Activated naive CD4-positive, alpha-beta T cell treated with anti-CD3 and anti-CD28 coated beads, Interleukin-2, amount 10 ng/mL, durations not matched to agents 7 days and 5 days (primary cell): ENCODE measurements at places on chromosomes 16 and 17.
A peak's percentile ranks its signal among the peaks of the same experiment; 100 is the strongest.

DNA sequence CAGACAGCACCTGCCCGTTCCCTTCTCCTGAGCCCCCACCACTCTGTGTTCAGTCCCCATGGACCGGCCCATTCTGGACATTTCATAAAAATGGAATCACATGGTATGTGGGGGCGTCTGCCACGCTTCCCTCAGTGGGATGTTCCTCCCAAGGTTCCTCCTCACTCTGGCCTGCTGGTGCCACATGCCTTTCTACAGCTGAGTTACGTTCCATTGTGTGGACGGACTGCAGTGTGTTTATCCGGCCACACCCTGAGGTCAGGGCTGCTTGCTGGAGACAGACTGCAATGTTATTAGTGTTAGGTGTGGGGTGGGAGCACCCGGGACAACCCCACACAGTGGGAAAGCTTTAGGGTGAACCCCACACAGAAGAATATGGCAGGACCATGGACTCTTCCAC lies 5.9 kb upstream of the AATK start:
- DNase-seq: no peak

DNA sequence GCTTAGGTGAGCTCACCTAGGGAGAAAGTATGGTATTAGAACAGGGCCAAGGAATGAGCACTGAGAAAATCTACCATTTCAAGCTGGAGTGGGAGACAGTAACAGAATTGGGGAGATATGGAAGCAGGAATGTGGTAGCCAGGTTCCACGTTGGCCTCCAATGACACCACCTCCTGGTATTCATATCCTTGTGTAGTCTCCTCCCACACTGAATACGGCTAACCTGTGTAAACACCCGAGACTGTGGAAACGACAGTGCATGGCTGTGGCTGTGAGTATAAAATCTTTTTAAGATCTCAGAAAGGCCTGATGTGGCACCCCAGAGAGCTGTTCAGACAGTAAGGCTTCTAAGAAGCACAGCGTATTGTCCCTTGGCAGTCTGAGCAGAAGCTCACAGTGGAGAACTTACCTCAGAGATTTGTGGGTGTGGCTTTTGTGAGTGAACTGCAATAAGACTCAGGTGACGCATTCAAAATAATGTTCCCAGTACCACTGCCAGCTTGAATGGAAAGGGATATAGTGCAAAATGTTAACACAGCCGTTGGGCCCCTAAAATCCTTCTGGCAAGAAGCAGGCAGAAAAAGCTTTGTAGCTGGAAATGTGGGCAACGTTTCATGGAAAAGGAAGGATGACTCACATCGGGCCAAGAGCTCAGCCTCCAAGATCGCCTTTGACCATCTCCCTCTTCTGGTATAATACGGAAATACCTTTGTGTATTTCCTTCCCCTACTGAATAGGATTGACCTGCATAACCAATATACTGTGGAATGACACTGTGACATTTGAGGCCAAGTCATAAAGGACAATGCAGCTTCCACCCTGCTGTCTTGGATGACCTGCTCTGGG lies 14.4 kb downstream of the SDR42E1 start:
- DNase-seq: no peak

DNA sequence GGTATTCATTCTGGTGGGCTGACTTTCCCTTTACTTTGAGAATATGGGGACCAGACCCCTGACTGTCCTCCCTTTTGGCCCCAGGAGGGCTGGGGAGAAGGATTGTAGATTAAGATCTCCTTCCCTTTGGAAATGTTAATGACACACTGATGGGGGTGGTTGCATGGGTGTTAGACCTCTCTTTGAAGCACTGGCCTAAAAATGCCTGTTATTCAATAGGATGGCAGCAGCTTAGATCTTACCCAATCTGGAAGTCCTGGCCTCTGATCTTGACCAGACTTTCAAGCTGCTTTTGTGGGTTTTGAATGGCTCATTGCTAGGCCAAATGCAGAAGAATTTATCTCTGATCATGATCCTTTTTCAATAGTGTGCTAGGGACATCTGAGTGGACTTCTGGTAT lies 25.7 kb downstream of the MAP3K3 start:
- DNase-seq: no peak

DNA sequence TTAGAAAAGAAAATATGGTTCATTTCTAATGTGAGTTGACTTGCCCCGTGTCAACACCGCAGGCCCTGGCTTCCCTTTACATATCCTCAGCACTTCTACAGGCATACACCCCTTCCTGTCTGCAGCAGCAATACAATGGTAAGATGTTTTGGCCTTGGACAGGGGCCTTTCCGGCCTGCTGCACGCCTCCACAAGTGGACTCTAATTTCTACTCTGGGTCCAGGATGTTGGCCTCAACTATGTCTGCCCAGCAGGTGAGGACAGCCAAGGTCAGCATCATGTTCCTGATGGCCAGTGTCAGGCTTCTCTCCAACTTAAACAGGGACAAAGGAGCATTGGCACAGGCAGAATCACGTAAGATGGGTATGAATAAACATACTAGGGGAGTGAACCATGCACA lies 11.0 kb downstream of the C17orf67 start:
- no peak for DNase-seq

- no peak for DNase-seq
Measured at GRCh38 chr16:35011-35677, 18.3 kb downstream of the POLR3K start.

GRCh38 chr17:47741109-47741792 lies 8.2 kb downstream of the TBX21 start:
- DNase-seq: no peak

DNA sequence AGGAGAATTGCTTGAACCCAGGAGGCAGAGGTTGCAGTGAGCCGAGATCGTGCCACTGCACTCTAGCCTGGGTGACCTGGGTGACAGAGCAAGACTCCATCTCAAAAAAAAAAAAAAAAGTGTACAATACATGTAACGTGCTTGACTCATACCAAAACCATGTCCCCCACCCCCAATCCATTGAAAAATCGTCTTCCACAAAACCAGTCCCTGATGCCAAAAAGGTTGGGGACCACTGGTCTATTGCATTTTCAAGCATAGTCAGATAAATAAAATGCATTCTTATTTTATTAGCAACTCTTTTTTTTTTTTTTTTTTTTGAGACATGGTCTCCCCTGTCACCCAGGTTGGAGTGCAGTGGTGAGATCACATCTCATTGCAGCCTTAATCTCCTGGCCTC lies 52.1 kb downstream of the COPRS start:
- no peak for DNase-seq

DNA sequence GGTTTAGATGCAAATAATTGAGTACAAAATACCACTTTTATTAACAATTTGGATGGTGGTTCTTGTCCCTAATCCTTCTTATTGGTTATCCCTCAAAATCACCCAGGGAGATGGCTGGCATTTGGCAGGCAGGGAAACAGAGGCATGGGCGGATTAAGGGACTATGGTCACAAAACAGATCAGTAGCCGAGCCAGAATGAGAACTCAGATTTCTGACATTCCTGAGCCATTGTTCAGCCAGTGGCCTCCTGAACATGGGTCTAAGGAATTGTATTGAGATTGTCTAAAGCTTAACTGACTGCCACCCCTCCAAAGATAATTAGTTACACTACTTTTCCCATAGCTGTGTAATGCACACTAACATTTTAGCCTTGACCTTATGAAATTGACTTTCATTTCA lies 88.4 kb downstream of the CHD9NB start:
- no peak for DNase-seq

DNA sequence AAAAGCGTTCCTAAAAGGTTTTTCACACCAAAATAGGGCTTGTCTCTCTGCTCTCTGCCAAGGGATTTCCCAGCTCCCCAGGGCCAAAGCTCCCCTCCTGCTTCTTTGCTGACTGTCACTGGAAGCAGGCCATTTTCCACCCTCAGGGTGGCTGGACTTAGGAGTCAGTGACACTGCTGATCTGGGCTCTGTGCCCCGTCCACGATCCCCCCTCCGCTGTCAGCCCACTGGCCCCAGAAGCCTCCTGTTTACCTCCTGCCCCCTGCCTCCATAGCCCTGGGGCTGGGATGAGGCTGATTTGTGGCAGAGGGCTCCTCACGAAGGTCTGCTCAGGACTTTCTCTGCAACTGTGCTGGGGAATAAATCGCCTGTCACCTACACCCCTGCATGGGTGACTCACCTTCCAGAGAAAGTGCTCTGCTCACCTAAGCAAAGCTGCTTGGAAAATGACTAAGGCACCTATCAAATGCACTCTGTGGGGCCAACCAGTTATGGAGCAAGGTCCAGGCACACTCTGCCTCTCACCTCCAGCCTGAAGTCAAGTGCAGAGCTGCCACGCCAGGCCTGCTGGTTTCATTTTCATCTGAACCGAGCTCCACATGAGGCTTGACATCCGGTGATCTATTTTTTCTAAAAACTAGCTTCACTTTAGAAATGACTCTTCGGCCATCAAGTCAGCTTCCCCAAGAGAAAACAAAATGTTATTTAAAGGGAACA lies 4.9 kb downstream of the MAP3K14 start:
- peak; percentile 88 for DNase-seq

DNA sequence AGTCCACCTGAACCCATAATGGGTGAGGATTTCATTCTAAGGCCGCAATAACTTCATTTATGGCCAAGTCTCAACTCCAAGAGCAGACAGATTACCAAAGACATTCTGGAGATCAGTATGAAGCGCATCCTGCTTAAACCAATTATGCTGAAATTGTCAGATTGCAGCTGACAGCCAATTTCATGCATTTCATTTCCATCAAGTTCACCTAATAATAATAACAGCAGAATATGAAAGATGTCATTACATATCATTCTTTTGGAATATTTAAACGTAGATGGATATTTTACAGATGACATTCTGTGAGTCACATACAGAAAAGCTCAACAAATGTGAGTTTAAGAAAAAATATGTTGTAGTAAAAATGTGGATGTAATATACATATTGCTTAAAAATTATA lies 54.9 kb upstream of the NACA2 start:
- no peak for DNase-seq

- no peak for DNase-seq
Measured at GRCh38 chr17:68301438-68301959, 10.2 kb downstream of the ARSG start.

GRCh38 chr17:3693141-3693540 lies 2.8 kb downstream of the P2RX5 start:
- DNase-seq: no peak

GRCh38 chr17:57284583-57284982 lies 28.3 kb downstream of the MSI2 start:
- peak; percentile 49 for DNase-seq

GRCh38 chr17:77163001-77163400 lies 22.2 kb downstream of the SEC14L1 start:
- no peak for DNase-seq

- DNase-seq: no peak
Measured at GRCh38 chr17:3475812-3476610, at the start of gene ASPA. Gene ASPA (plus strand): TSS chr17:3475997. CDS start chr17:3476160, 163 bp downstream.

DNA sequence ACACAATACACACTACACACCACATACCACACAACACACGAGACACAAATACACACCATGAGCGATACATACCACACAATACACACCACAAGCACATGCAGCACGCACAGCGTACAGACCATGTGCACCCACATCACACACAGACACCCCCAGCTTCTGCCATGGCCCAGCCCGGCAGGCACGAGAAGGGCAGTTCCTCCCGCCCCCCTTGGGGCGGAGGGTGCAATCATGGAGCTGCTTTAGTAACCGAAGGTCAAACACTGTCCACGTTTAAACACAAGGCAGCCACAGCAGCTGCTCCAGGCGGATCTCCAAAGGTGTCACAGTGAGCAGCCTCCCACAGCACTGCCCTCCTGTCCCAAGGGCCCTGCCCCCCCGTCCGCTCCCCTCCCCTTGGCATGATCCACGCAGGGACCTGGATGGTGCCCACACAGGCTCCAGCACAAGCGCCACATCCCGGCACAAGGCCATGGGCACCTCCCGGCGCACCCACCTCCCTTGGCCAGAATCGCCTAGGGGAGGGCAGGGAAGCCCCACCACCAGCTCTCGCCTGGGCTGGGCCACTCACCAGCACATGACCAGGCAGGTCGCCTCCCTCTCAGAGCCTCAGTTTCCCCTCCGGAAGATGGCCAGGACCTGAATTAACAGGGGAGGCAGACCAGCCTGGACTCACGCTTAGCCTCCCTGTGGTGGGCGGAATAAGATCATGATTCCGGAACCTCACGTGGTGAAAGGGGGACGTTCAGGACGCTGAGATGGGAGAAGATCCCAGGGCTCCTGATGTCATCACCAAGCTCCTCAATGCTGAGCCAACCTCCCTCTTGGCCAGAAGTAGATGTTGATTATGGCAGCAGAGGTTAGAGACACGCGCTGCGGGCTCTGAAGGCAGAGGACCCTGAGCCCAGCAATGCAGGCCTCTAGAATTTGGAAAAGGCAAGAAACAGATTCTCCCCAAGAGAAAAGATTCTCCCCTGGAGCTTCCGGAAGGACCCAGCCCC lies 32.6 kb upstream of the ZNF469 start:
- DNase-seq: no peak

- no peak for DNase-seq
Measured at GRCh38 chr17:19551591-19552148, 18.0 kb downstream of the SLC47A1 start.

GRCh38 chr17:75109407-75110233 lies at the start of gene ARMC7:
Gene ARMC7 (plus strand): TSS chr17:75109969. CDS start chr17:75110289, 320 bp downstream.
- peak; percentile 94 for DNase-seq

- peak; percentile 62 for DNase-seq
Measured at GRCh38 chr17:30808785-30809286, 15.7 kb downstream of the CRLF3 start.

- peak; percentile 86 for DNase-seq
Measured at GRCh38 chr16:8936421-8936820, 27.3 kb downstream of the USP7 start.

DNA sequence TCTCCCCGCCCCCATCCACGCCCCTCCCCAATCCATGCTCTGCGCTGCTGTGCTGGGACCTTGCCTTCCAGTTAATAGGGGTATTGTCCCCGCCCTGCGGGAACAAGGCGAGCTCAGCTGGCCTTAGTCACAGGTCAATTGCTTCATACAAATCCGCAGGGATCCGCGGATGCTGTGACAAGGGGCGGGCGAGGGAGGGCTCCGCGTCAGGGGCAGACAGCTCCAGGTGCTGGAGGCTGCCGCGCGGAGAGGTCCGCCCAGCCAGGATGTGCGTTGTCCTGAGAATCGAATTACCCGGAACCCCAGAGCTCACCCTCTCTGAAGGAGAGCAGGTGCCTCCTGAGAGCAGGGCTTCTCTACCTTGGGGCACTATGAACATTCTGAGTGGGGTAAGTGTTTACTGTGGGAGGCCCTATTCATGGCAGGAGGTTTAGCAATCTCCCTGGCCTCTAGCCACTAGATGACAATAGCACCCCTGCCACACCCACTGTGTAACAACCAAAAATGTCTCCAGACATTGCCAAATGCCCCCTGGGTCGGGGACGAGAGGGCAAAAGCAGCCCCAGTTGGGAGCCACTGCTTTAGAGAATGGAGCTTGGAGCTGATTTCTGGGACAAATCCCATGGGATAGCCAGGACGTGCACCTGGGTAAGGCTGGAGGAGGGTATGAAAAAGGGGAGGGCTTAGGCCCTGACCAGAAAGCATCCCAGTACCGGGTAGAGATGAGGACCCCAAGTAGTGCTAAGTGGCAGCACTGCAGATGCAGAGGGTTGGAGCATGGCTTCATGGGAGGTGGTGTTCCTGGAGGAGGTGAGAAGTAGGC lies 138.2 kb downstream of the CYLD start:
- no peak for DNase-seq

GRCh38 chr17:44745301-44745700 lies 13.5 kb upstream of the ADAM11 start:
- no peak for DNase-seq

- DNase-seq: no peak
Measured at GRCh38 chr16:59880611-59881010, 1146.5 kb upstream of the GOT2 start.
